ENCODE measurements at places on chromosomes 13 and 19. TPM values are rescaled to one million over a fixed set of nuclear protein-coding genes. Genes with fewer than 3 reads are reported as not detected.

Gene PAF1
- 138 TPM for total RNA-seq

Gene C19orf67
- not detected for total RNA-seq

Gene IFNL1
- not detected for total RNA-seq

Gene TEKTIP1
- 10.9 TPM for total RNA-seq

Gene ADGRE2
- 2.1 TPM for total RNA-seq

Gene GNG7
- 1.4 TPM for total RNA-seq

Gene ERICH6B
- total RNA-seq = not detected

Gene GDF15
- total RNA-seq = not detected

Gene RASGRP4
- total RNA-seq = 10.9 TPM

Gene ZNF180
- 5.8 TPM for total RNA-seq

Gene PNMA8A
- total RNA-seq = not detected

Gene EPSTI1
- 81.2 TPM for total RNA-seq

Gene CILP2
- 0.42 TPM for total RNA-seq

Gene COL4A1
- not detected for total RNA-seq

Gene DIAPH3
- 0.57 TPM for total RNA-seq

Gene GNA15
- total RNA-seq = 43.0 TPM

Gene SMG9
- 40.7 TPM for total RNA-seq

Gene CD33
- total RNA-seq = 0.99 TPM

Gene ZNF221
- total RNA-seq = 0.67 TPM

Gene NLRP4
- not detected for total RNA-seq

Gene GARIN5A
- 0.64 TPM for total RNA-seq

Gene LYPD3
- 12.7 TPM for total RNA-seq

Gene SULT2A1
- not detected for total RNA-seq

Gene AP2S1
- 41.5 TPM for total RNA-seq

Gene UNC13A
- not detected for total RNA-seq

Gene TEX101
- not detected for total RNA-seq

Gene CEACAM19
- not detected for total RNA-seq

Gene JAK3
- total RNA-seq = 198 TPM

Gene ZNF121
- total RNA-seq = 23.8 TPM

Gene ZNF772
- 0.74 TPM for total RNA-seq

Gene FAM174C
- 44.2 TPM for total RNA-seq

Gene BTBD2
- total RNA-seq = 58.6 TPM

Measured in CD4-positive, CD25-positive, alpha-beta regulatory T cell (primary cell).